Temporal lobe (tissue), 4 donors: ENCODE measurements at places on chromosomes 7 and 10. TPM values are rescaled to one million over a fixed set of nuclear protein-coding genes. Genes with fewer than 3 reads are reported as not detected.

The CHRM2 gene
- total RNA-seq = 6.4 TPM

The NPFFR1 gene
- total RNA-seq = 1.5 TPM

The SPDYE5 gene
- total RNA-seq = not detected

The CHN2 gene
- total RNA-seq = 69.3 TPM

The PSD gene
- 99.6 TPM for total RNA-seq
